ENCODE measurements at places on chromosomes 4 and X. TPM values are rescaled to one million over a fixed set of nuclear protein-coding genes. Genes with fewer than 3 reads are reported as not detected.

The ARMCX1 gene
- polyA plus RNA-seq = 84.5 TPM

The FRAS1 gene
- 3.5 TPM for polyA plus RNA-seq

The RHOH gene
- polyA plus RNA-seq = not detected

The GPC3 gene
- 2.1 TPM for polyA plus RNA-seq

The RFC1 gene
- 17.3 TPM for polyA plus RNA-seq

The IQCM gene
- not detected for polyA plus RNA-seq

The SLITRK4 gene
- polyA plus RNA-seq = 4.5 TPM

The STK32B gene
- 42.8 TPM for polyA plus RNA-seq

The TMEM35A gene
- 244 TPM for polyA plus RNA-seq

The ODAM gene
- not detected for polyA plus RNA-seq

The HEPH gene
- 8.7 TPM for polyA plus RNA-seq

The PRICKLE3 gene
- 0.45 TPM for polyA plus RNA-seq

The CXorf49 gene
- not detected for polyA plus RNA-seq

The HPGDS gene
- not detected for polyA plus RNA-seq

The ADH7 gene
- not detected for polyA plus RNA-seq

The ARHGAP4 gene
- 11.2 TPM for polyA plus RNA-seq

The PCDH18 gene
- 0.80 TPM for polyA plus RNA-seq

All from neural cell (in vitro differentiated cells).